ENCODE measurements at places on chromosomes 11 and 22.

GRCh38 chr22:17418890-17419324, 49.6 kb downstream of the CECR2 start:
- DNase-seq, result no peak

DNA sequence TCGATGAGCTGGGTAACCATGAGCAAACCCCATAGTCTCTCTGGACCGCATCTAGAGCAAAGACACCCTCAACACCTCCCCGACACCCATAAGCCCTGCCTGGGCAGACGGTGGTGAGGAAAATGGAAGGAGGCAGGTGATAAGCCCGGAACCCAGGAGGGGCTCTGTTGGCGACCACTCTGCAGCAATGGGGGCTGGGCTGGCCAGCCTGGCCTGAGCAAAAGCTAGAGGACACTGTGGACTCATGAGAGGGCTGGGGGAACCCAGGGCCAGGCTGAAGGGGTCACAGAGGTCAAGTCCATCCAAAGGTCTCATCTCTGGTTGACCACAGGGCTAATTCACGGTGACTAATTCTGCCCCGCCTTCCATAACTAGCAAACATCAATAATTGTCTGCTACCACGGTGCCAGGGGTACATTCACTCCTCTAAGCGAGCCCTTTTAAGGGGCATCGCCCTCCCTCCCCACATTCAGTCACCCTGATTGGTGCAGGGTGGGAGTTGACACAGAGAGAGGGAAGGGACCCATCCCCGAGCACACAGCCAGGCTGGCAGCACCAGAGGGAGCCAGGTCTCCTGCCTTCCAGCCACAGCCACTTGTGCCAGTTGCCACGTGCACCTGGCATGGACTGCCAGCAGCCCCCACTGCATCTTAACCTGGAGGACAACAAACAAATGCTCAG, 4.0 kb downstream of the PYGM start:
- DNase-seq, result no peak

- DNase-seq, result no peak
Measured at GRCh38 chr22:27407369-27407985, 394.1 kb downstream of the MN1 start.

DNA sequence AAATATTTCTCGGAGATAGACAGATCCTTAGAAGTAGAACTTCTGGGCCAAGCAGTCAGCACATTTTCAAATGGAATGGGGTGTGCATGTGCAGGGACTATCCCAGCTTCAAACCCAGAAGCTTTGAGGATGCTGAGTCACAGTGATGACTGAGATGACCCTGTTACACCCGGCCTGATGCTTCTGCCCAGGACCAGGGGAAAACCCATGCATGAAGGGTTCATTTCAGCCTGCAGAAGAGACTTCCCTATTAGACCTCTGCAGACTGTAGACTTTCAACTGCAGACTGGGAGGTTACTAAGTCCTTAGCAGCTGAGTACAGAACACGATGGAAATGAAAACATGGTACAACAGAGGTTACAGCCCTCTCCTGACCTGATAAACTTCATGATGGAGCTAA, 3.6 kb upstream of the OR2AT4 start:
- DNase-seq, result no peak

- DNase-seq, result no peak
Measured at GRCh38 chr11:70642266-70642665, 243.9 kb downstream of the CTTN start.

DNA sequence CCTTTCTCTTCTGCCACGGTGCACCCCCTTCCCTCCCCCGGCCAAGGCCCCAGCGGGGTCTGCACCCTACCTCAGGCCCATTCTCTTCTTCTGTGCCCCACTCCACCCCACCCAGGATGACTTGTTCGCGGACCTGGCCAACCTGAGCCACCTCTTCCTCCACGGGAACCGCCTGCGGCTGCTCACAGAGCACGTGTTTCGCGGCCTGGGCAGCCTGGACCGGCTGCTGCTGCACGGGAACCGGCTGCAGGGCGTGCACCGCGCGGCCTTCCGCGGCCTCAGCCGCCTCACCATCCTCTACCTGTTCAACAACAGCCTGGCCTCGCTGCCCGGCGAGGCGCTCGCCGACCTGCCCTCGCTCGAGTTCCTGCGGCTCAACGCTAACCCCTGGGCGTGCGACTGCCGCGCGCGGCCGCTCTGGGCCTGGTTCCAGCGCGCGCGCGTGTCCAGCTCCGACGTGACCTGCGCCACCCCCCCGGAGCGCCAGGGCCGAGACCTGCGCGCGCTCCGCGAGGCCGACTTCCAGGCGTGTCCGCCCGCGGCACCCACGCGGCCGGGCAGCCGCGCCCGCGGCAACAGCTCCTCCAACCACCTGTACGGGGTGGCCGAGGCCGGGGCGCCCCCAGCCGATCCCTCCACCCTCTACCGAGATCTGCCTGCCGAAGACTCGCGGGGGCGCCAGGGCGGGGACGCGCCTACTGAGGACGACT, 15.9 kb downstream of the RTN4RL2 start:
- peak; percentile 41 for DNase-seq

DNA sequence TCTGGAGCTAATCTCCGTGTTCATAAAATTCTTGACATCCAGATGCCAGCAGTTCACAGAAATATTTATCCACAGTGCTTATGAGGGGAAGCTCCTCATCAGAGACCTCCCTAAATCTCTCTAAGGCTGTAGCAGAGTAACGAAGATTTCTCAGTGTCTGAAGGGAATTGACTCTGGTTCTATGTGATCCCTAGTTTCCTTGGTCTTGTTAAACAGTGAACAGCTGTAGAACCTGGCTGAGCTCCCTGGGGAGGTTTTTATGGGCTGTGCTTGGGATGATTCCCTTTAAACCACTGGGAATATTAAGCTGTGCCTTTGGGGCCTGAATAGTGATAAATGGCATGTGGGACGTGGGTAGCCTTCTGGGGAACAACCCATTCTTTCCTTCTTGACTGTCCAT, 43.7 kb upstream of the ARHGAP20 start:
- no peak for DNase-seq

DNA sequence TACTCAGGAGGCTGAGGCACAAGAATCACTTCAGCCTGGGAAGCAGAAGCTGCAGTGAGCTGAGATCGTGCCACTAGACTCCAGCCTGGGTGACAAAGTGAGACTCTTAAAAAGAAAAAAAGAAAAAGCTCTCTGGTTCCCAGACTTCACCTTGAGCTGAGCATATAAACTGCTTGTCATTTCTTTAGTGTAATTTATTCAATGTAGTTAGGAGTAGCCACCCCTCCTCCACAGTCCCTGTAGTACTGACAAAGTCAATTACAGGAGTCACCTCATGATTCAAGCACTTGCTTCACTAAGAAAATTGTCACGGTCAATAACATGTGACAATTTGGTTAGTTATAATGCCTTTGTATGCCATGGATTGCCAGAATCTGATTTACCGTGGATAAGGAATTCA, 7.2 kb downstream of the OR4D10 start:
- DNase-seq, result no peak

DNA sequence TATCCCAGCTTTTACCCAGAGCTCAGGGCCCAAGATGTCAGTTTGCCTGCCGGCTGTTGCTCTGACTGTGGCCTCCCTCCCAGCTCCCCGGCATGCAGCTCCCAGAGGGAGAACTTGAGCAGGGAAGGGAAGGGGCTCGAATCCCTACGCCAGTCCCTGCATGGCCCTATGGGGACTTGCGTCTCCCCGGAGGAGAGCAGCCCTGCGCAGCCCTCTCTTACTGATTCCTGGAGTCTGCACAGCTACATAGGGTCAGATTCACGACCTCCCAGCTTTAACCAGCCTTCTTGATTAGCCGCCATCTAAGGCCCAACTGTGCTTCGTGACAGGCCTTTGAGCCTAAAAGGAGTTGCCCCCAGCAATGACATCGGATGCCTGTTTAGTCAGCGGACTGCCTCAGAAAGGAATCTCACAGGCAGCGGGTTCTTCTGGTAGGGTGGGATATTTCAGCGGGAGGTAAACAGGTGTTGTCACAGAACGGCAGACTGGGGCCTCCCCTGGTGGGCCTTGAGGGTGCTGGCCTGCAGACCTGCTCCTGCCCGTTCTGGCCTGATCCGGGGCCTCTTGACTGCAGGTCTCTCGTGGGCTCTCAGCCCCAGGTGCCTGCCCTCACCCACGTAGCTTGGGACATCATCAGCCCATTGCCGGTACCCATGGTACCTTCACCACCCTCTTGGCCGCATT, 43.8 kb upstream of the KCNQ1OT1 start:
- no peak for DNase-seq

- DNase-seq, result no peak
Measured at GRCh38 chr11:763549-764321, 13.6 kb downstream of the GATD1 start.

GRCh38 chr11:61847914-61848581, 19.9 kb downstream of the FADS2 start:
- DNase-seq, result no peak

GRCh38 chr22:37894939-37895670, 11.0 kb upstream of the MICALL1 start:
- no peak for DNase-seq

GRCh38 chr22:37165940-37166674, 16.4 kb upstream of the IL2RB start:
- no peak for DNase-seq
